ENCODE measurements at places on chromosomes 1 and 21.

DNA sequence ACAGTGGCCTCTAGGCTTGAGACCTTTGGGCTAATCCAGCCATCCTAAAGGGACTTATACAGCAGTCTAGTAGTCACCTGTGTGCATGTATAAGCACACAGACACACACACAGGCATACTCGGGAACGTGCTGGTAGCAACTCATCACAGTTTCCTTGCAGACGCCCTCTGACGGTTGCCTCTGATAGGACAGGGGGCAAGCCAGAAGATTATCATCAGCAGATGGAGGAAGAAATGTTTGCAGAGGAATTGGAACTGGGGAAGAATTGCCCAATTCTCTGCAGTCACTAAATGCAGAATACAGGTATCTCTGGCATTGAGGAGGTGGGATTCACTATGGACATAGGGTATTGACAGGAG lies 222.2 kb downstream of the C1orf94 start:
- no peak for DNase-seq

DNA sequence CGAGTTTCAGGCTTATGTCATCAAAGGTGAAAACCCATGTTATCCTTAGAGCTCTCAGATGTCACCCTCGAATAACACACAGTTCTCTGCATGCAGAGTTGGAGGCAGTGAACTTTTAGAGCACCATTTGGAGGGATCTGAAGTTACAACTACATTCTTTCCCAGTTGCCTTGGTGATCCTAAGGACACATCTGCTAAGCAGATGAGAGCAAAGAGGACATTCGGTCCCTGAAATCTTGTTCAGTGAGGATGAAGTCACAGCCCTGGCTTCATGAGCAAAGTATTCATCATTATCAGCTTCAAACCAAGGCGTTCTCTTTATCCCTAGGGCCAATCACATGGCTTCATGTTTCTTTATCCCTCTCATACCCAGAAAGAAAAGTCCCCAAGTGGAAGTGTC lies 23.1 kb upstream of the MCOLN2 start:
- DNase-seq, result no peak

GRCh38 chr1:165592945-165593823 lies 37.9 kb upstream of the MGST3 start:
- DNase-seq, result peak; percentile 58

GRCh38 chr21:46662367-46662654 lies 26.8 kb downstream of the PRMT2 start:
- no peak for DNase-seq

- no peak for DNase-seq
Measured at GRCh38 chr1:25927521-25928265, 21.5 kb upstream of the STMN1 start.

DNA sequence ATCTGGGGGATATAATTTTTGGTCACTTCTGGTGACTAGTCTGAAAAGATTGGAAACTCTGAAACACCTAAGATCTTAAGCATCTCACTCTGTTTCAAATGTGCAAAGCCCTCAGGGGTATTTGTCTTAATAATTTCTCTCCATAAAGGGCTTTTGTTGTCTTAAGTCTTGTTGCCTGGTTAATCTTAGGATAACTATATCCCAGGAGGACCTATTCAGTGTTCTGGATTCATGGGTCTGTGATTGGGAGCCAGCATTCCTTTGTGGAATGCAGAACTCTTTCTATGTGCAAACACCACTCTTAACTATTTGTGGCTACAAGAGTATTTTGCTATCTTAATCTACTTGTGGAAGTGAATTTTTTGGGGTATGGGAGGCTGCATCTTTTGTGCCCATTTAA lies 1573.0 kb upstream of the PRMT6 start:
- DNase-seq, result no peak

DNA sequence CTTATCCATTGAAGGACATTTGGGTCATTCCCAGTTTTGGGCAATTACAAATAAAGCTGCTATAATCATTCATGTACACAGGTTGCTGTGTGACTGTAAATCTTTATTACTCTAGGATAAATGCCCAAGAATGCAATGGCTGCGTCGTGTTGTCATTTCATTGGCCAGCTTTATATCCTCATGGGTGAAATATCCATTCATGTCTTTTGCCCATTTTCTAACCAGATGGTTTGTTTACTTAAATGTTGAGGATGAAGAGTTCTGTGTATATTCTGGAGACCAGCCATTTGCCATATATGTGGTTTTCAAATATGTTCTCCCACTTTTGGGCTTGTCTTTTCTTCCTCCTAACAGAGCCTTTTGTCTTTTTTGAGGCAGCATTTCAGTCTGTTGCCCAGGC lies 25.3 kb downstream of the TRIM11 start:
- DNase-seq, result no peak
